ENCODE measurements at places on chromosomes 6 and 20.

- DNase-seq = no peak
These were observed 180.2 kb upstream of the SHLD1 start for GRCh38 chr20:5570031-5570430.

GRCh38 chr6:107655245-107655644, 165.3 kb downstream of the SOBP start:
- DNase-seq = no peak

GRCh38 chr20:46545077-46545826, 5.2 kb downstream of the OCSTAMP start:
- peak; percentile 32 for DNase-seq

GRCh38 chr6:28816909-28817807, 106.6 kb downstream of the TRIM27 start:
- no peak for DNase-seq

DNA sequence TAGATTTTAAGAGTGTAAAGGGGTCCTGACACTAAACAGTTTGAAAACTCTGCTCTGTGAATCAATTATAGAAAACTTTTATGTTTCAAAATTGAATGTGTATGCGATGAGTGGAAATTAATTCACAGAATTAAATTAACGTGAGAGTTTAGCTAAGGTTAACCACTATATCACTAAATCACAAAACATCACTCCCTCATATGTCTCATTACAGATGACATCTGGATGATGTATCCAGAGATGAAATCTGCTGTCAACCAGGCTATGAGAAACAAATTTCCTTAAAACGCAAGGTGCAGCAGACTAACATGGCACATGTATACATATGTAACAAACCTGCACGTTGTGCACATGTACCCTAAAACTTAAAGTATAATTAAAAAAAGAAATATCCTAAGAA, 27.3 kb downstream of the PRSS35 start:
- DNase-seq = no peak

- DNase-seq = no peak
These were observed 18.5 kb upstream of the CCR6 start for GRCh38 chr6:167104388-167104787.

- no peak for DNase-seq
These were observed 2.4 kb downstream of the B3GALT4 start for GRCh38 chr6:33279257-33279695.

DNA sequence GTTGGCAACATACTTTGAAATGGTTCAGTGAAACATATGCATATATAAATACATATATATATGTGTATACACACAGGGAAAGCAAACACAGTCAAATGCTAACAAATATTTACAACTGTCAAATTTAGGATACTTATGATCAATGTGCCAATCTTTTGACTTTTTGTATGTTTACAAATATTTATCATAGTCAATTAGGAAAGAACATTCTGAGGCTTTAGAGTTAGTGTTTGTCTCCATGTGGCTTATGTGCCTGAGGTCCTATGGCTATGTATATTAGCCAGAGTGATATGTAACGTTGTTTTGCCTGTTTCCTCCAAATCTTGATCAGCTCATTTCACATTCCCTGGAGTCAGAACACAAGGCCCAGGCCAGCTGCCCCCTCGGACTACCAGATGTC, 126.5 kb upstream of the MAN1A1 start:
- DNase-seq = no peak

GRCh38 chr6:137759624-137760023, 107.4 kb upstream of the TNFAIP3 start:
- DNase-seq = no peak

DNA sequence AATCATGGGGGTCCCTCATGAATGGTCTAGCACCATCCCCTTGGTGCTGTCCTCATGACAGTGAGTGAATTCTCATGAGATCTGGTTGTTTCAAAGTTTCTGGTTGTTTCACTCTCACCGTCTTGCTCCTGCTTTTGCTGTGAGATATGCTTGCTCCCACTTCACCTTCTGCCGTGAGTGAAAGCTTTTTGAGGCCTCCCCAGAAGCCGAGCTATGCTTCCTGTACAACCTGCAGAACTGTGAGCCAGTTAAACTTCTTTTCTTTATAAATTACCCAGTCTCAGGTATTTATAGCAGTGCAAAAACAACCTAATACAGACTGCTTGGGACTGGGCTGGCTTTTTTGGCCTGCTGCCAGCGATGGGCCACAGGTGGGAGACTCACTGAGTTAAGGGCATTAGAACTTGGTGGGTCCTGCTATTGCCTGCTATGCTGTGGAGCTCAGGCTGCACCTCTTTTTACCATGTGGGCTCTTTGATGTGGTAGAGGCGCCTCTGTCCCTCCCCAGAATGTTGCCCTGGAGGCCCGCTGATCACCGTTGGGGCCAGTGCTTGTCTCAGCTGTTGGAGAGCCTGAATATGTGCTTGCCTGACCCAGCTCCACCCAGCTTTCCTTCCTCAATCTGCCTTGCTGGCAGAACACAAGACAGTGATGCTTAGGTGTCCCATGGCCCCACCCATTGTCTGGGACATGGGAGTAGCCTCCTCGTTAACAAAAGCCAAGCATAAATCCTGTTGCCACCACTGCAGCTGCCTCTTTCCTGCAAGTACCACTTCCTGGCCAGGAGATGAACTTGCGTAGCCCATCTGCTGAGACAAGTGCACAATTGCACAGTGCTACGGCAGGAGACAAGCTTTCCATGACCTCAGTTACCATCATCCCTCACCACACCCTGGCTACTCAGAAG, 47.1 kb downstream of the IGF2R start:
- DNase-seq = peak; percentile 33

DNA sequence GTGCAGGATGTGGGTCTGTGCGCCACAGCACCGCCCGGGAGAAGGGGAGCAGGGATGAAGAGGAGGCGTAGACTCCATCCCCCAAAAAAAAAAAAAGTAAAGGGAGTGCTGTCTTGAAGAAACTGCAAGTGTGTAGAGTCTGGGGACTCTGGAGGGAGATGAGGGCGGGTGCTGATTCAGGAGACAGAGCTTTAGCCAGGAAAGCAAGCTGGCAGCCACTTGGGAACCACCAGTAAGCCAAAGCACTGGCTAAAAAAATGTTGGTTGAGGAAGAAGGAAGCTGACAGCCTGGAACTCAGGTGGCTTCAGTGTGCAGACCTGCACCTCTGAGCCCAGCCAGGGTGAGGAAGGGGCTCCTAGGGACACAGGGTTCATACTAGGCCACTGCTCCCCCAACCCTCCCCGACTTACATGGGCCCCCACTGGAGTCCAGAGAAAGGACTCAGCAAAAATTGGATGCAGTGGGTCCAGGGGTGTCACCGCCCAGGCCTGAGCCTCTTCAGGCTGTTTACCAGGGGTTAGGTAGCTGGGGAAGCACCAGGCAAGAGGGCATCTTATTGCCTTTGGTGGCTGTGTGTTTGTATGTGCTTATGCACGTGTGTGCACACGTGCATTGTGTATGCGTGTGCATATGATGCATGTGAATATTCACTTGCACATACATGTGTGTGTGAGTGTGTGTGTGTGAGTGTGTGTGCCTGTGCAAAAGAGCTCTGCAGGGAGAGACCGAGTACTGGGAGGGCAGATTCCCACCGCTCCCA, 153.5 kb upstream of the MLN start:
- DNase-seq = no peak

DNA sequence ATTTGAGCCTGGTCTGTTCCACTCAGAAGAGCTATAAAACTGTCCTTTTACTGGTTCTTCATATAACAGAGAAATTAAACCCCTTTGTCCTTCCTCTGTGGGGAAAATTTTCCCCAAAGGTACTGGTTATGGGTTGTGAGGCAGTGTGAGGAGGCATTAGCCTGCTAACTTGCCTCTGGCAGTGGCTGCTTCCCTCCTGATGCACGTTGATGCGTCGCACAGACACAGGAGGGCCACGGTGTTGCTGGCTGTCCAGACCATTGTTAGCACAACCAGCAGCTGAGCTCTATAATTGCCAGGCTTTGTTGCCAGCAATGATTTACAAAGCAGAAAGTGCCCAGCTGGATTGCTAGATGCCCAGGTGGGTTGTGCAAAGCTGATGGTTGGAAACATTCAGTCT, 10.1 kb downstream of the AAR2 start:
- DNase-seq = no peak

- DNase-seq = no peak
These were observed 11.7 kb upstream of the PRIM2 start for GRCh38 chr6:57305761-57306160.

GRCh38 chr6:37486121-37486839, 13.4 kb downstream of the CCDC167 start:
- DNase-seq = no peak

- DNase-seq = no peak
These were observed 154.0 kb upstream of the MANEA start for GRCh38 chr6:95423331-95423730.

DNA sequence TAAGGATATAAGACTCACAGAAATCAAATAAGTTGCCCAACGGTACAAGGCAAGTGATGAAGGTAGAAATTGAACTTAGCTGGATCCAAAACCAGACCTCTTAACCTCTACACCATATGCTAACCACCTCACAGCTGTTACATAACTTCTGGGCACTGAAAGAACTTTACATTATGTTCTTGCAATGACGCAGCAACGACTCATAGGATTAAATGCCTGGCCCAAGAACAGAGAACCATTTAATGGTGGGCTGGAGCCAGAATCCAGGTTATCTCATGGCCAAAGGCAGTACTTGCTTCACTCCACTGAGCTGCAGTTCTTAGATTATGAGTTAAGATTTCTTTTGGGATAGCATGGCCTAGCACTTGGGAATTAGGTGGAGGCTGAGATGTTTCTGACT, 4.4 kb downstream of the TRMT6 start:
- no peak for DNase-seq

GRCh38 chr6:148199584-148199983, 143.1 kb upstream of the SASH1 start:
- no peak for DNase-seq

GRCh38 chr6:14031516-14031915, 86.1 kb upstream of the CD83 start:
- no peak for DNase-seq

- DNase-seq = no peak
These were observed 4.9 kb downstream of the PAX1 start for GRCh38 chr20:21710341-21710740.

- no peak for DNase-seq
These were observed 598 bp downstream of the FABP7 start for GRCh38 chr6:122780114-122780513.

GRCh38 chr6:40717411-40718057, 130.4 kb upstream of the LRFN2 start:
- no peak for DNase-seq

DNA sequence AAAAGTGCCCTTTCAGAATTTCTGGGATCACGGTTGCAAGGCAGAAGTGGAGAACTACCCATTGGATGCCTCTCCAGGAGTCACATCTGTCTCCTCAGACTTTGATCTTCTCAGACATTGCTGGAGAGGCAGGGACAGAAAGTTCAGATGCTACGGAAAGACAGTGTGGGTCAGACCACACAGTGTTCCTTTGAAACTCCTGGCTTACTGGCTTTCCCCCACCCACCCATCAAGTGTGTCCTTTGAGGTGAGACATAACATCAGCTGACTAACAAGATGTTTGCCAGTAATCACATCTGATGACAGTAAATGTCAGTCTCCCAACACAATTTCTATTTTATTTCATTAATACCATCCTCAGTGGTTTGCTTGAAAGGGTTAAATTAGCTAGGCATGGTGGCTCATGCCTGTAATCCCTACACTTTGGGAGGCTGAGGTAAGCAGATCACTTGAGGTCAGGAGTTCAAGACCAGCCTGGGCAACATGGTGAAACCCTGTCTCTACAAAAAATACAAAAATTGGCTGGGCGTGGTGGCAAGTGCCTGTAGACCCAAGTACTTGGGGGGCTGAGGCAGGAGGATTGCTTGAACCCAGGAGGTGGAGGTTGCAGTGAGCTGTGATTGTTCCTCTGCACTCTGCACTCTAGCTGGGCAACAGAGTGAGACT, 67.2 kb upstream of the SNX9 start:
- peak; percentile 50 for DNase-seq

- no peak for DNase-seq
These were observed 15.1 kb downstream of the TBC1D32 start for GRCh38 chr6:121319112-121319553.

- peak; percentile 79 for DNase-seq
These were observed 28.4 kb downstream of the LYRM2 start for GRCh38 chr6:89610149-89610642.

DNA sequence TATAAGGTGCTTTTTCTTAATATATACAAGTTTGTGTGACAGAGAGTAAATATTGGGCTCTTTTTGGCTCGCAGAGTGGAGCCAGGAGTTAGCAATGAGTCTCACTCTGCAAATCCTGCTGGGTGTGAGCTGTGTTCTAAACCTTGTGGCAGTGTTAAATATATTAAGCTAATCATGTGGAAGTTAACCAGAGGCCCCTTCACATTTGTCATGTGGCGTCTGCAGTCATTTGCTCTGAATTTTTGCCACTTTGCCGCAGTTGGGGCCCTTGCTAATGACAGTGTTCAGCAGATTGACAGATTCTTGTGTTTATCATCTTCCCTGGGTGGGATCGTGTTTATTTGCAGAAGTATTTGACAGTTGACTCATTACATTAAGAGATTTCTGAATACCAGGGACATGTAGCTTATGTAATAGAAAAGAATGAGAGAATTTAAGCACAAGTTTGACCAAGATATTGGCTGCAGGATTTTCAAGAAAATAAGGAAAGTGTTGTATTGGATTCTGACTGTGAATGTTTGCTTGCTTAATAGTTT, 37.9 kb downstream of the SPATA2 start:
- DNase-seq = no peak

DNA sequence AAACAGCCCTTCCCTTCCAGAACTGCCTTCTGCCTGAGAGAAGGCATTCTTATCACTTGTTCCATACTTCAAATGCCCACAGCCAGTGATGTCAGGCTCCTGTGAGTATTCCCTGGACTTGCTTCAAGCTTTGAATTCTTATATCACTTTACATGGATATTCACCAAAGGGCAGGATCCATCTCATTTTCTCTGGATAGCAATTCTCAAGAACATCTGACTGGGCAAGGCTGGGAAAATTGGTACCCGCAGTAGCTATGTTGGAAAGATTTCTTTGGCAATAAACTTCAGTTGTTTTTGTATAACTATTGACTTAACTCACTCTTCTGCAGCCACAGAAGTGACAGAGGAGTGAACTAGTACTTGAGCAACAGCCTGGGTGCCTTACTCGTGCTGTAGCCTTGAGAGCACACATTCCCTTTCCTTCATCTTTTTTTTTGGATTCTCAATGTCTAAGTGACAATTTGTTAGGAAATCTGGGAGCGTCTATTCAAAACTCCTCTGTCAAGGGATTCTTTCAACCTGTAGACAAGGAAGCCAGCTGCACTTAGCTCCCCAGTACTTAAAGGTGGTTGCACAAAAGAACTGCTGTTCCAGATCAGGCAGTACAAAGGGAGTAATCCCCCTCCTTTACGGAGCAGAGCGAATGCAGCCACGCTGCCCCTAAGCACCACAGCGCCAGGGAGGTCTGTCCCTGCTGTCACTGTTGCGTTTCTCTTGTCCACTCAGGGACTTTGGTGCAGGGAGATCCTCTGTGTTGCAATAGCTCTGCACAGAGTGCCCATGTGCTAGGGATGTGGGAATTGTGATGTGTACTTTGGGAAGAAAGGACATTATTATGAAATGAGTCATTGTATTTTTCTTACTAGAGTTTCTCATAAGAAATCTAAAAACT, 69.6 kb downstream of the JAG1 start:
- DNase-seq = no peak

- no peak for DNase-seq
These were observed 82.8 kb downstream of the MAFB start for GRCh38 chr20:40606237-40606636.

GRCh38 chr6:15352220-15352619, 106.4 kb downstream of the JARID2 start:
- DNase-seq = no peak

GRCh38 chr6:29827579-29828470, at the start of gene HLA-G:
Gene HLA-G (plus strand): TSS chr6:29827825. CDS start chr6:29827845, 20 bp downstream.
- DNase-seq = no peak

- DNase-seq = peak; percentile 26
These were observed 138.4 kb downstream of the PREX1 start for GRCh38 chr20:48689388-48689787.
